ENCODE measurements at places on chromosomes 7 and 10. TPM values are rescaled to one million over a fixed set of nuclear protein-coding genes. Genes with fewer than 3 reads are reported as not detected.

Gene FAM241B
- total RNA-seq, result 0.35 TPM

GRCh38 chr10:3865565-3865964 lies 80.6 kb upstream of the KLF6 start:
- DNase-seq, result no peak

- DNase-seq, result no peak
These were observed 77.9 kb upstream of the PLXNA4 start for GRCh38 chr7:132654150-132654549.

Gene ANKRD26
- total RNA-seq, result 1.2 TPM

- DNase-seq, result no peak
These were observed 236.3 kb downstream of the SDK1 start for GRCh38 chr7:3537210-3537875.

GRCh38 chr10:2861632-2862210 lies 205.6 kb upstream of the PFKP start:
- no peak for DNase-seq

Gene NEUROG3
- not detected for total RNA-seq

- DNase-seq, result no peak
These were observed 386.2 kb downstream of the KCNMA1 start for GRCh38 chr10:77251297-77252013.

Gene TMEM184A
- 0.29 TPM for total RNA-seq

DNA sequence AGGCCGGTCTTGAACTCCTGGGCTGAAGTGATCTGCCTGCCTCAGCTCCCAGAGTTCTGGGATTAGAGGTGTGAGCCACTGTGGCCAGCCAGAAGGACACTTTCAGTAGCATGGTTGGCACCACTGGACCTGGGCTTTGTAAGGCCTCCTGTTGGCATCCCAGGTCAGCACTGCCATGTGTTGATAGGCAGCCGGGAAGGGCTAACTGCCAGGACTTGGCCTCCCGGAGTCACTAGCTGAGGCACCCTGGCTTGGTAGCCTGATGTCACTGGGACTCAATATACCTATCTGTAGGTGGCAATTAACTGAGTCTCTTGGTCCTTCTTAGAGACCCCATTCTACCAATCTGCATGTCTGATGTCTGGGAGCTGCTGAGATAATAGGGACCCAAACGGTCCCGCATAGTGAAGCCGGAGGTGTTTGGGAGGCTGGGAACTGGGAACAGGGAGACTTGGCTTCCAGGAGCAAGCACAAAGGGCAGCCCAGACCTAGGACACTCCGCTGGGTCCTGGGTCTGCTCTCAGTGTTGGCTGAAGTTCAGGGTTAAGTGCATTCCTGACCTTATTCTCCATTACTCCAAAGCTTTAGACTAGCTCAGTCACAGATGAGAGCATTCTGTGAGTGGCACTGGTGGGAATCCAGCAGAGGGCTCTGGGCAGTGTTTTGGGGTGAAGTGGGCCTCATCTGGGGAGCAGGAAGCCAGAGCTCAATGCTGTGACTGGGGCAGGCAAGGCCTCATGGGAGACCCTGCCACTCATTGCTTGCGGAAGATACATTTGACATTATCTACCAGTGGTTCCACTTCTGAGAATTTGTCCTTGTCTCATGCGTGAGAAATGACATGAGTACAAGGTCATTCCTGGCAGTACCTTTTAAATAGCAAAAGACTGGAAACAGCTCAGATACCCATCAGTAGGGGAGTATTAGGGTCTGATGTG lies 2.7 kb downstream of the LHPP start:
- DNase-seq, result no peak

- no peak for DNase-seq
These were observed 239.9 kb downstream of the ADRA2A start for GRCh38 chr10:111316722-111317212.

Gene PKD1L1
- total RNA-seq, result under 0.01 TPM

Gene FOXI2
- 0.14 TPM for total RNA-seq

GRCh38 chr10:61438141-61438988 lies 14.8 kb downstream of the TMEM26 start:
- DNase-seq, result no peak

GRCh38 chr10:31749301-31749700 lies 179.3 kb downstream of the ARHGAP12 start:
- DNase-seq, result no peak

DNA sequence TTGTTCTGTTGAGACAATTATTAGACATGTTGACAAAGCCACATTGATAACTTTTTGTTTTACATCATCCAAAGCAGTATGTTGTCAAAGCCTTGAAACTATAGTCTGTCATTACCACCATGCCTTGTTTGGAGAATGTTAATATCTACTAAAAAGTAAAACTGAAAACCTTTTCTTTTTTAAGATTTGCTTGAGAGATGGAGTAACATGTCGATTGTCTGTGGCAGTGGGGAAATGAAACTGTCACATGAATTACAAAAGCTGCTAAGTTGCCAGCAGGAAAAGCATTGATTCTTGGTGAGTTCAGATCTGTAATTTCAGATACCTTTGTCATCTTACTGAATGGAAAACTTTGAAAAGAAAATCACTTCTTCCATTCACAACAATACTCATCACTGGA lies 69.1 kb downstream of the TFPI2 start:
- no peak for DNase-seq
